ENCODE measurements at places on chromosomes 11 and 22.

- no peak for DNase-seq
Measured at GRCh38 chr22:32475468-32476010, 928 bp downstream of the FBXO7 start.

- no peak for DNase-seq
Measured at GRCh38 chr11:108732395-108732794, 67.5 kb downstream of the DDX10 start.

DNA sequence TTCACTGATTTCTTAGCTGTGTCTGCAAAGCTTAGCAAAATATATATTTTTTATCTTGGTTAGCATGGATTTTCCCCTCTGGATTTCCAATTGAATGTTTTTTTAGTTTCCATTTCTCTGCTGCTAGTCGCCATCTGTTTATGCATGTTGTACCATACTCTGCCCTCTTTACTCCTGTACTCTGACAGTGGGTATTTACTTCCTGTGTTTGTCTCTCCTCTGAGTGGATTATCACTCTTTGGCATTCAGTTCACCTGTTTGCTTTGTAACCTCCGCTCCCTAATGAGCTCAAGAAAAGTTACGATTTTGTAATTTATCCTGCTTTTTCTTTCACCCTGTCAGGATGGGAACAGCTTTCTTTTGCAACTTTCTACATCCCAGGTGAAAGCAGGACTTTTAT, 59.1 kb downstream of the PDHX start:
- DNase-seq, result no peak

- DNase-seq, result no peak
Measured at GRCh38 chr11:114438303-114438702, 964 bp upstream of the REXO2 start.

- no peak for DNase-seq
Measured at GRCh38 chr11:60265373-60266214, 14.9 kb upstream of the MS4A4A start.

- no peak for DNase-seq
Measured at GRCh38 chr11:59417023-59417422, 9.2 kb downstream of the OR5A2 start.

Data from esophagus muscularis mucosa (tissue), 4 donors.